Fibroblast of skin of abdomen (primary cell): ENCODE measurements at places on chromosomes 7 and 10.
A peak's percentile ranks its signal among the peaks of the same experiment; 100 is the strongest.

DNA sequence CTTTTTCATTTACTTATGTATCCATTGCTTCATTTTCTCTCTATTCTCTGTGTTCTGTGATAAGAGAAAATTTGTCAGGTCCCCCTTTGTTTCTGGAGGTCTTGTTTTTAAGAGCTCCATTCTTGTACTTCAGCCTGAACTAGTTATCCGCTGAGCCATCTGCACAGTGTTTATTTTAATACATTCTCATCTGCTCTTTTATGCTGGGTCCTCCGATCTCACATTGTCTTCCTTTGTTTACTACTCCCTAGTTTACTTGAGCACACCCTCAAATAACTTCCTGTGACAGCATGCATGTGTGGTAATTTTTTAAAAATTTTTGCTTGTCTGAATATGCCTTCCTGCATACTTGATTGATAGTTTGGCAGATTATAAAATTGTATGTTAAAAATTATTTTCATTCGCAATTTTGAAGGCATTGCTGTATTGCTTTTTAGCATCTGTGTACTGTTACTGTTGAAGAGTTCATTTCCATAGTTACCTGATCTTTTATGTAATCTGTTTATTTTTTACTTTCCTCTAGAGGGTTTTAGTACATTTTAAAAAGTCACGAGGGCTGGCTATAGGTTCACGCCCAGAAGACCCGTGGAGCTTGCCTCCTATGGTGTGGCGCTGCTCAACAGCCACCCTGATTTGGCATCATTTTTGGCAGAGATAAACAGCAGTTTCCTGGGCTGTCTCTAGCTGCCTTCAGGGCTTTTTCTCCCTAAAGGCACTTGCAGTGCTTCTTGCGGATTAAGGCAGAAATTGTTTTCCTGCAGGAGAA is 31.9 kb downstream of the RSBN1L start:
- DNase-seq, result no peak

DNA sequence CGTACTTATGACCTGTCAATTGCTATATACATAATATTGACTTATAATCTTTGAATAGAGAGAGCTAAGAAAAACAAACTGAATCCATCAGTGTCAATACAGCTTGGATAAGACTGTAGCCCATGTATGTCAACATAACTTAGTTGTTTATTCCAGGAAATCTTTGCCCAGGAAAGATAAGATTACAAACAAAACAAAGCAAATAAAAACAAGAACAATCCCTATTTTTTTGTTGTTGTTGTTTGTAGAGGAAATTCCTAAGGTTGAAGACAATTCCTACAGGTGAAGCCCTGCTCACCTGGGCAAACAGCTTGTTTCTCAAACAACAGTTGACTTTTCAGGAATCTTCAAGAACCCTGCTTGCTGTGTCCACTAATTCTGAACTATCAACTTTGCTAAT is 76.0 kb downstream of the HYCC1 start:
- no peak for DNase-seq

- DNase-seq, result no peak
These were observed 176.8 kb downstream of the ZMYND11 start for GRCh38 chr10:311901-312665.

- DNase-seq, result no peak
These were observed 74.2 kb downstream of the LSM5 start for GRCh38 chr7:32415936-32416335.

- peak; percentile 13 for DNase-seq
These were observed 92.6 kb downstream of the MLLT10 start for GRCh38 chr10:21626457-21627161.

DNA sequence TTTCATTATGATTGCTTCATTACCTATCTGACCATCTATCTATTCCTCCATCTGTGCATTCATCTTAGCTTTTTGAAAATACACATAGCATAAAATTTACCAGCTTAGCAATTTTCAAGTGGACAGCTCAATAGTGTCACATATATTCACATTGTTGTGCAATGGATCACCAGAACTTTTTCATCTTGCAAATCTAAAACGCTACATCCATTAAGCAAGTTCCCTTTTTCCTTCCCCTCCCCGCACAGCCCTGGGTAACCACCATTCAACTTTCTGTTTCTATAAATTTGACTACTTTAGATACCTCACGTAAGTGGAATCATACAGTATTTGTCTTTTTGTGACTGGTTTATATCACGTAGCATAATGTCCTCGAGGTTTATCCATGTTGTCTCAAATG is 78.0 kb upstream of the ADRB1 start:
- DNase-seq, result no peak

DNA sequence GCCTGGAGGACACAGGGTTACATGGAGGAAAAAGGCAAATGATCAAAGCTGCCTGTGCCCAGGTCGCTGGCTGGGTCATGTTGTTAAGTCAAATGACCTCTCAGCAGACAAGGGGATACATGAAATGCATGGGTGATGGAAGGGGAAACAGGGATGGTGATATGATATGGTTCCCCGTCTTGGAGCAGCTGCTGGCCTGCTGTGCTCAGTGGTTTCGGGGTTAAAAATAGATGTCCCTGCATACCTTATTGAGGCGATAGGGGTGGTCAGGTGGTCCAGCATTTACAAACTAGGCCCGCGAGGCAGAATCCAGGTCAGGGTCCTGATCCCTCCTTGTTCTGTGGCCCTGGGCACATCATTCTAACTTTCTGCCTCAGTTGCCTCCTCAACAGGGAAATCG is 157.2 kb downstream of the PRPF18 start:
- DNase-seq, result no peak

- no peak for DNase-seq
These were observed 19.9 kb upstream of the GGCT start for GRCh38 chr7:30524545-30524944.

- no peak for DNase-seq
These were observed 92.2 kb upstream of the DDC start for GRCh38 chr7:50657341-50657873.

DNA sequence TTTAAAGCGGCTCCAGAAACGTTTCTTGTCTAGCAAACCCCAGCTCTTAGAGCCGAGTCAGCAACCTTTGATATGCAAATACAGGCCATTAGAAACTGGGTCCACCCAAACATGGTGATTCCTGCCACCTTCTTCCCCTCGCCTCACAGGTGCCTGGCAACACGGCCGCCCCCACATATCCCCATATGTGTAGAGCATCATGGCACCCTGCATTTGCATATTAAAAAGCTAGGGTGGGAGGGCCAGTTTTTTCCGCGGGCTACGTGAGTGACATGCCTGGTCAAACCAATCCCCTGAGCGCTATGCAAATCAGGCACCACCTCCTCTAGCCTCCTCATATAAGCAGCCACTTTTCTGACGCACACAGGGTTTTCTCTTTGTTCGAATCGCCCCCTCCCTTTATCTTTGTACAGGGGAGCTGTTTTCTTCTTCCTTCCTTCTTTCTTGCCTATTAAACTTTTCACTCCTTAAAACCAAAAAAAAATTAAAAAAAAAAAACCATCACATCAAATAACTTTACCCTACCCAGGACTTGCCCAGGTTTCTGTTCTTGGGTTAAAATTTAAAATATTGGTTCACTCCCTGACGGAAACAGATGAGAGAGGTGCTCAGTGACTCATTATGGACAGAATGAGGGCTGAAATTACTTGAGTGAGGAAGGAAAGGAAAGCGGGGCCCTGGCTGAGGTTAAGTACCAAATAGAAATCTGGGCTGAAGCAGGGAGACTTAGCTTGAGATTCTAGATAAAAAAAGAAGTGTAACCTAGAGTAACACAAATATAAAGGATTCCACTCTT is 59.8 kb downstream of the COA1 start:
- DNase-seq, result no peak

- peak; percentile 96 for DNase-seq
These were observed at the start of gene AASS for GRCh38 chr7:122143751-122144711. AASS (minus strand) TSS chr7:122144249; CDS start chr7:122133726, 10,523 bp downstream.

GRCh38 chr10:70093335-70093944 is 39.2 kb downstream of the AIFM2 start:
- DNase-seq, result no peak

DNA sequence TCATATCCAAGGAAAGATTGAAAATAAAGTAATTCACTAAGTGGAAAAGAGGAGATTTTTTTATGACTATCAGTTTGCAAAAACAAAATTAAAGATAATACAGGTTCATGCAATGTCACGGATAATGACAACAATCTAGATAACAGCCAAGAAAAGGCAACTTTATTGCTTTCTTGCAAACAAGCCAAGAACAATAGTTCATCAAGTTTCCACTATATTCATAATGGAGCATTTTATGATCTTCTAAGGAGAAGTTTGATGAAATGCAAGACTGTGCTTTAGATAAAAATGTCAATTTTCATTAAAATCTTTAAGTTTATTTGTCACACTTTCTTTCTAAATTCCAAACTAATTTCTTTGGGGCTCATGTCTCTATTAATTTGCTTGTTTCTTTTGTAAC is 53.9 kb upstream of the NRP1 start:
- no peak for DNase-seq

DNA sequence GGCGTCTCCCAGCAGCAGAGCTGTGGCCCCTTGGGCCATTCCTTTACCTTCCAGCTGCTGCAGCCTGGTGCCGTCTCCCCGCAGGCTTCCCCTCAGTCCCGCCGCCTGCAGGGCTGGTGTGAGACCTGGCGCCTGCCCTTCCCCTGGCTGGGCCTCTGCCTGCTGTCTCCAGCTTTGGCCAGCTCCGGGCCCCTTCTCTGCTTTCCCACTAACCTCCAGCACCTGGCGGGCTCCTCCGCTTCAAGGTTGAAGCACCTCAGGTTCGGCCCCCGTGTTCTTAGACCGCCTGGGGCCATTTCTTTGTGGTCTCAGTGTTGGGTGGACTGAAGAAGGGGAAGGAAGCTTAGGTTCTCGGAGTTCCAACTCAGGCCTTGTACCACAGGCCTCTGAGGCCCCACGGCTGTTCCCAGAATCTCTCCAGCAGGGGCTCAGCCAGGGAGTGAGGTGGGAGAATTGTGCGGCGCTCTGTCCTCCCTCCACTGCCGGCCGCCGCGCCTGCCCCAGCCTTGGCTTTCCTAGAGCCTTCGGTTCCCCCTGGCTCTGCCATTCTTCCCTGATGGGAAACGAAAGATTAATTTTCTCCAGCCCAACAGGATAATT is 30.3 kb downstream of the GBX1 start:
- DNase-seq, result no peak

GRCh38 chr7:34041707-34042106 is 136.4 kb downstream of the BMPER start:
- DNase-seq, result peak; percentile 33

GRCh38 chr10:55750458-55750857 is 610.6 kb downstream of the ZWINT start:
- no peak for DNase-seq

DNA sequence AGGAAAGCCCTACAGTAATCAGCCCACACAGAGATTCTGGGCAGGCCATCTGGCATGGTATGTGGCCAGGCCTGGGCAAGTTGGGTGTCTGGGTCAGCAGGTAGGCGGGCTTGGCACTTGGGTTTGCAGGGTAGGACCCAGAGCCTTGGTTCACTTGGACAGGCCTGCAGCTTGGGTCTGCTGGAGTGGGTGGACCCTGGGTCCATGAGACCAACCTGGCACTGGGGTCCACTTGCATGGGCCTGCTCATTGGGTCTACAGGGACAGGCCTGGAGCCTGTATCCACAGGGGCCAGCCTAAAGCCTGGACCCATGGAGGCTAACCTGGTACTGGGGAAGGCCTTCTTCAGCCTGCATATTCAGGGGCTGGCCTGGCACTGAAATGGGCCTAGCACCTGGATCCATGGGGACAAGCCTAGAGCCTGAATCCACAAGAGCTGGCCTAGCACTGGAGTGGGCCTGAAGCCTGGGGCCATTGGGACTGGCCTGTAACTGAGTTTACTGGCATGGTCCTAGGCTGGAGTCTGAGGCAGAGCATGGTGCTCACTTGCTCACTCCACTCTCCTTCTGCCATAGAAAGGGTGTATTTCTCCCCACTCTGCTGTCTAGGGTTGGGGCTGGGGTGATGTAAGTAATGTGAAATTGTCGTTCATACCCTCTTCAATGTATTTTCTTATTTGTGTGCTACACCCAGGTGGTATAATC is 315.0 kb downstream of the AHR start:
- DNase-seq, result no peak

DNA sequence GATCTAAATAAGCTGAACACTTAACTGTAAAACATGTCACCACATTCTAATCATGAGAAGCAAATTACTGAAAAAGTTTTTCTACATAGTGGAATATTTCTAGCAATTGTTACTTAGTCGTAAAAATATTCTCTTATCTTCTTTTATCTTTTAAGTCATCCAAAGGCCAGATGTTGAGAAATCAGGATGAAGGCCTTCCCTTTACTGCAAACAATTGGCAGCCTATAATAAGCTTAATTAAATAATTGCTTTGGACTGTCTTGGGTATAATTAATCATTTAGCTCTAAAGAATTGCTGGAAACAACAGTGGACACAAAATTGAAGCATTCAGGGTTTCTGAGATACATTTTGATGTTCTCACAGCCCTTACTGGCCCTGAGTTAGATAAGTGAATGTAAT is 226.5 kb downstream of the FANK1 start:
- DNase-seq, result peak; percentile 38

DNA sequence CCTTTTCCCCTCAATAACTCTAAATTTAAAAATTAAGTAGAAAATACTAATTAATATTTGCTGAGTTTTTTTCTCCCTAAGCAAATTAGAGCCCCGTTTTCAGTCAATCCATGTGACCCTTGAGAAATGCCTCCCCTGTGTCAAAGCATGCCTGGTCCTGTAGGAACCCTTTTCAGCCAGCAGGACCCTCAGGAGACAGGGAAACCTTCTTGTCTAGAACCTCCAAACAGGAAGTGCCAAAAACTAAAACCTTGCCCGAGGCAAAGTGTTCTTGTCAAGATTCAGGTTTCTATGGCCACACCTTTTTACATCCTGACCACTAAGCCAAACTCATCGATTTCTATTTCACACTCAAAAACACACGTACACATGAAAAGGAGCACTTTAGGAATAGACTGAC is 60.1 kb upstream of the NFE2L3 start:
- DNase-seq, result no peak

- DNase-seq, result peak; percentile 84
These were observed 4.6 kb upstream of the C10orf95 start for GRCh38 chr10:102455893-102456471.

- DNase-seq, result no peak
These were observed 572.6 kb downstream of the PTPRN2 start for GRCh38 chr7:158014976-158015375.

- DNase-seq, result peak; percentile 25
These were observed 744 bp upstream of the BICC1 start for GRCh38 chr10:58511765-58512490.

DNA sequence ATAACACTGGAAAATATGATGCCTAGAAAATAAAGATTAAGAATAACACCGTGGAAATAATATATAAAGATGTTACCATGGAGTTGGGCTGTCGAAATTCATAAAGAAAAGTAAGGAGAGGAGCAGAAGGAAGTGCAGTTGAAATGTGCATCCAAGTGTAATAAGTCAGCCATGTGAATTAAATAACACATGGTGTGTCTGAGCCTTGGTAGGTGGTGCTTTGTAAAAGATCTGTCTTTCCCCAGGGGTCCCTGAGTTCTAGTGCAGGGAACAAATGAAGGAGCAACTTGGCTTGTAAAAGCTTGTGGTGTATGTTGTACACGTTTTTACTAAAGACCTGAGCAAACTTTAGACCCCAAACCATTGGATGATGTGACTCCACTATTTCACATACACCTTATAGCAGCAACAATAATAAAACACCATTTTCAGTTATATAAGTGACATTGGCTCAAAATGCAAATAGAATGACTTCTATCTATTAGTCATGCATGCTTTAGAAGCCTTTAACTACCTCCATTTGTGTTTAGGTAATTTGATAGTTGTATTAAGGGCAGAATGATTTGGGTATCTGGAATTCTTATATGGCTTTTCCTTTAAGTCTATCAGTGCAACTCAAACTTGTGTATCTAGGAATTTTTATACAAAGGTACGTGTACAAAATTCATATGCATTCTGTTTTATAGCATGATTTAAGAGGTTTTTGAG is 11.3 kb downstream of the STARD3NL start:
- no peak for DNase-seq

- DNase-seq, result no peak
These were observed 432.9 kb downstream of the SORCS3 start for GRCh38 chr10:105073999-105074398.
